ENCODE measurements at places on chromosomes 13 and 19.

GRCh38 chr19:10517760-10518443 lies 655 bp upstream of the S1PR5 start:
- no peak for DNase-seq

DNA sequence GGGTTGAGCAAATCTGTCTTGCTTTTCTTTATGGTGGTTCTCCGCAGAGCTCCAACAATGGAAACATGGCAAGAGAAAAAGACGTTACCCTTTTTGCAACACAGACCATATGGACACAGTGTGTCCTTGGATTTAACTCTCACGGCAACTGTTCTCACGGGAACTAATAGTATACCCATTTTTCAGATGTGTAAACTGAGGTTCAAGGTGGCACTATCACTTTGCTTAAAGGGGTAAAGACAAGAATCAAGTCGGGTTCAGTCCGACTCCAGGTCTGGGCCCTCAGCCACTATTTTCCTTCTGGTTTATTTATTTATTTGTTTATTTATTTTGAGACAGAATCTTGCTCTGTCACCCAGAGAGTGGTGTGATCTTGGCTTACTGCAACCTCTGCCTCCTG lies 176.0 kb downstream of the CACNA1A start:
- no peak for DNase-seq

GRCh38 chr19:10019246-10019645 lies 6.0 kb downstream of the RDH8 start:
- no peak for DNase-seq

DNA sequence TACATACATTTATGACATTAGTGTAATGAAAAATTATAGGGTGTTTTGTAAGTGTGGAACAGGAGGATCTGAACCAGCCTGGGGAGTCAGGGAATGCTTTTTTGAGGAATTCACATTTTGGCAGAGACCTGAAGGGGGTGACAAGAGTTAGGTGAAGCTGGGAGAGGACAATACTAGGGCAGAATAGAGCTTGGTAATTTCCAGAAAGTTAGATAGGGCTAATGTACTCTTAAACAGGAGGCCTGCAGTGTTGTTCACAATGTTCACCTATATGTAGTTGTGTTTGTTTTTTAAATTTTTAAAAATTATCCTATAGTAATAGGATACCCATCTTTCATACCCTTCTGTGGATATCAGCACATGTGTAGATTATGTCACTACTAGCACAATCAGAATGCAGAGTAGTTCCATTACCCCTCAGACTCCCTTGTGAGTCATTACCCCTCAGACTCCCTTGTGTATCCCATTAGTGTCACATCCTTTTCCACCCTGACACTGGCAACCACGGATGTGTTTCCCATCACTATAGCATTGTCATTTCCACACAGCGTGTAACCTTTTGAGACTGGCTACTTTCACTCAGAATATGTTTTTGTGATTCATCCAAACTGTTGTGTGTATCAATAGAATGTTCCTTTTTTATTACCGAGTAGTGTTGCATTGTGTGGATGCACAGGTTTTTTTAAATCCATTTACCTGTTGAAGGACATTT lies 43.1 kb downstream of the PCCA start:
- DNase-seq: no peak

DNA sequence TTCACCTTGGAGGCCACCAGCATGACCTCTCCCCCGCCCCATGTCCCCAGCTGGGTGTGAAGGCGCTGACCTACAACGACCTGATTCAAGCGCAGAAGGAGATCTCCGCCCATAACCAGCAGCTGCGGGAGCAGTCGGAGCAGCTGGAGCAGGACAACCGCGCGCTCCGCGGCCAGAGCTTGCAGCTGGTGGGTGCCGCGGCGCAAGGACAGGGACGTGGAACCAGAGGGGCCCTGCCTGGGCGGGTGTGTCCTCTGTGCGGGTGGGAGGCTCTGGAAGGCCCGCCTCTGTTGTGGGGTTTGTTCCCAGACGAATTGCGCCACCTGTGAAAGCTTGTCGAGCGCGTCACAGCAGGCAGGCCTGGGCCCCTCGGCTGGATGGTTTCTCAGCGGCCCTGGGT lies 22.3 kb downstream of the PLEKHJ1 start:
- no peak for DNase-seq

DNA sequence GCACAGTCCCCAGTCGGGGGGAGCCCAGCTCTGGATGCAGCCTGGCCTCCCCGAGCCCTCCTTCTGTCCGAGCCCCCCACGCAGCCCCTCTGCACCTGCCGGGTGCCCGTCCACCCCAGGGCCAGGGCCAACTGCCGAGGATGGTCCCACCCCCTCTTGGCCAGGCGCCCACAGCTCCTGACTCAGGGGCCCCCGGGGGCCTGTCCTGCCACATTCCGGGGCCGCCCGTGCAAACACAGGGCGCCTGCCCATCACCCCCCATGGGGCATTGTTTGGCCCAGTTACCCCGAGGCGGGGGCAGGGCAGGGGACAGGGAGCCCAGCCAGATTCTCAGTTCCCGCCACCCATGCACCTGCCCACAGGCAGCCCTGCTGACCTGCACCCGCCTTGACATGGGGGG lies 5.3 kb upstream of the TCF3 start:
- no peak for DNase-seq

- no peak for DNase-seq
Measured at GRCh38 chr13:72253754-72254153, 386.8 kb upstream of the DACH1 start.

GRCh38 chr13:61370520-61370919 lies 45.1 kb downstream of the PCDH20 start:
- no peak for DNase-seq

DNA sequence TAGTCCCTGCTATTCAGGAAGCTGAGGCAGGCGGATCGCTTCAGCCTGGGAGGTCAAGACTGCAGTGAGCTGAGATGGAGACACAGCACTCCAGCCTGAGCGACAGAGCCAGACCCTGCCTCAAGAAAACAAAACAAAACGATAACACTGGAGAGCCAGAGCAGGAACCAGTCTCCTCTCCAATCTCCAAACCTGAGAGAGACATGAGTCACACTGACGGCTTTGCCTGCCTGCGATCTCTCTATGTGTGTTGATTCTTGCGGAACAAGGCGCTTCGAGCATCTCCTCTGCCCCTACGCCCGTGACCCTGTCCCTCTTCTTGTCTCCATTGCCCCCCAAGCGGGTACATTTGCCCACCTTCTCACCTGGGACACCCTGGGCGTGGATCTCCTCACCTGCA lies 15.6 kb downstream of the DPRX start:
- no peak for DNase-seq

DNA sequence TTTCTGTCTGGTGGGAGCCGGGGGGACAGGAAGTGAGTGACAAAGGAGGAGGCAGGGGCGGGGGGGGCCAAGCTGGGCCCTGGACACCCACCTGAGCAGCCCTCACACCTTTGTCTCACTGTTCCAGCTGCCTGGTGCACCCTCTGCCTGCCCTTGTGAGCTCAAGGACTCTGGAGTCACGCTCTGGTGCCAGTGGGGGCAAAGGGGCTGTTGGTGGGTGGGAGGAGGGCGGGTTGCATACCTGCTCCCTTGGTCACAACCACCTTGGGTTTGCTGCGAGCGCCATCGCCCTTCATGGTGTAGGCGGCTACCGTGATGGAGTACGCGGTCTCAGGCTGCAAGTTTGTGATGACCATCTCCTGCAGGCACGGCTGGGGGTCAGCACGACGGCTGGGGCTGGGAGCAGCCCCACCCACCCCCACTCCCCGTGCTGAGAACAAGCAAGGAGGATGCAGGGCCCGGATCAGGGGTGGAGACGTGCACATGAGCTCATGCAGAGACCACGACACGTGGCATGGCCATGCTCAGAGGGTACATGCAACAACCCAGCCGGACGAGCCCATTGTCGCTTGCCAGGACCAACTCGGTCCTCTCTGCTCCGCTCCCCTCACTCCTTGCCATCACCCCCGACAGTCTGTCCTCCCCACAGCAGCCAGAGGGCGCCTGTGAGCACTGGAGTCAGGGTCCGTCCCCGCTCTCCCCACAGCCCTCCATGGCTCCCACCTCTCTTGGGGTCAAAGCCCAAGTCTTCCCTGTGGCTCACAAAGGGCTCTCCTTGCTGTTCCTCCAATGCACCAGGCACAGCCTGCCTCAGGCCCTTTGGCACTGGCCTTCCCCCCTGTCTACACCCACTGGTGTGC lies 114.9 kb downstream of the PTPRS start:
- DNase-seq: no peak

GRCh38 chr19:14848822-14849221 lies at the start of gene OR7A10:
Gene OR7A10, minus strand, starts transcription at chr19:14848922. Its CDS starts 7,045 bp downstream, at chr19:14841877.
- no peak for DNase-seq

DNA sequence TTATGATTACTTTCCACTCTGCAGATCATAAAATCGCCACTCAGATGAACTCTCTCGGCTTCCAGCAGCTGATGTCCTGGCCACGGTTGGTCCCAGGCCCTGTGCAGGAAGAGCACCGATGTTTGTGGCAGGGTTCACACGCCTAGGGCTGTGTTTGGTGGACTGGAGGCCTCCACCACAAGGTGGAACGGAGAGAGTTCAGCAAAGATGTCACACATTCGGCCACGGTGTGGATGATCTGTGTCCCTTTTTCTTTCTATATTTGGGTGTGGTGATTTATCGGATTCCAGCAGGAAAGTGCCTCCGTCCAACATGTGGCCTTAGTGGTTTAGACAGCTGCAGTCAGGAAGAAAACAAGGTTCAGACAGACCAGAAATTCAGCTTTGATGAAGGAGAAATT lies 521 bp upstream of the SHISA2 start:
- no peak for DNase-seq

DNA sequence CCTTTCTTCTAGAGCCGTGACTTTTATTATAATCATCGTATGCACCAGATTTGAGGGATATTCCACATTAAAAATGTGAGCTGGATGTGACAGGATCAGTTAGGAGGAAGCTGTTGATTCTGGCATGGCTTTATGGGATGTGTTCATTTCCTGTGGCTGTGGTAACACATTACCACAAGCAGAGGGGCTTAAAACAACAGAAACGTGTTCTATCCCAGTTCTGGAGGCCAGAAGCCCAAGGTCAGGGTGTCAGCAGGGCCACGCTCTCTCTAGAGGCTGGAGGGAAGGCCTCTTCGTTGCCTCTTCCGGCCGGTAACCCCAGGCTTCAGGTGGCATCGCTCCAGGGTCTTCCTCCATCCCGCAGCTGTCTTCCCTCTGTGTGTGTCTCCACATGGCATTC lies 14.5 kb downstream of the MED25 start:
- DNase-seq: no peak

DNA sequence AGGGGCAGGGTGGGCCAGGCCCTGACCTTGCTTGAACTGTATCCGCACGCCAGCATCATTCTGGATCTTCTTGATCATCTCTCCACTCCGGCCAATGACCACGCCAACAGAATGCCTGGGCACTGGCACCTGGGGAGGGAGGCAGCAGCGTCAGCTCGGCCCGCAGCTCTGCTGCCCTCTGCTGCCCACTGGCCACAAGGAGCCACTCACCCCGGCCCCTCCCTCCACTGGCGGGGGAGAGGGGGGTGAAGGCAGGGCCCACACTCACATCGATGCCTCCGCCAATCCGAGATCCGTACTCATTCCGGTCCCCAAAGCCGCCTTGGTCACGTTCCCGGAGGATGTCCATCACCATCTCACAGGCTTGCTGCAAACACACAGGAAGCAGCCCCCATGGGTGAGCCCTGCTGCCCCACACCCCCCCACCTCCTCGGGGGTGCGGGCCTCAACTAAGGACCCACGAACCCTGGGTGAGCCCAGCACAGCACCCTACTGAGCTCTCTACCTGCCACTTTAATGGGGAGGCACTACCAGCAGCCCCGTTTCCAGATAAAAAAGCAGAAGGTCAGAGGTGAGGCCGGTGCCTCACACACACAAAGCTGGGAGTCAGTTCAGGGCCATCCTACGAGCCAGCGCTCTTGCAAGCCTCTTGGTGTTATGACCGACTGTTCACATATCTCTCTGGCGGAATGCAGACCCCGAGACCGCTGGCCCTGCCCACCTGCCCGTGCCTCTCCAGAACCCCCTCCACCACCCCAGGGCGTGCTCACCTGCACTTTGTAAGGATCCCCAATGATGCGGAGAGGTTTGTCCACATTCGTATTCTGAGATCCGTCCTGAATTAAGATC lies 6.7 kb downstream of the KHSRP start:
- no peak for DNase-seq
